ENCODE measurements at places on chromosomes 7 and 10. TPM values are rescaled to one million over a fixed set of nuclear protein-coding genes. Genes with fewer than 3 reads are reported as not detected.

DNA sequence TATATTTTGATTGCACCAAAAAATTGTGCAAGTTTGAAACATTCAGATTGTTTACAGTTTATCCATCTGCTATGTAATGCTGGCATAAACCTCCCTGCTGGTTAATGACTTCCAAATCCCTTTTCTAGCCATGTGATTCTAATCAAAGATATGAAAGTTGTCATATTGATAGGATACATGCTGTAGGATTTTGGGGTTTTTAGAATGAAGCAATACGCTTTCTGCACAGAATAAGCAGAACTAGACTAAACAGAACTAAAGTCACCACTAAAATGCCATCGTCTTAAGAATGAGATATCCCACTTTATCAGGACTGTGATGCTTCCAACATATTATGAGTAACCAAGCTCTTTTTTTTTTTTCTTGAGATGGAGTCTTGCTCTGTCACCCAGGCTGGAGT lies 856 bp downstream of the SSMEM1 start:
- peaks cover 4% of the 10 kb centered on the region for H3K36me3 ChIP-seq
- no peak overlapping the region for H3K4me3 ChIP-seq
- no peak overlapping the region for H3K27ac ChIP-seq
- no peaks in the 10 kb centered on the region for H3K27me3 ChIP-seq

DNA sequence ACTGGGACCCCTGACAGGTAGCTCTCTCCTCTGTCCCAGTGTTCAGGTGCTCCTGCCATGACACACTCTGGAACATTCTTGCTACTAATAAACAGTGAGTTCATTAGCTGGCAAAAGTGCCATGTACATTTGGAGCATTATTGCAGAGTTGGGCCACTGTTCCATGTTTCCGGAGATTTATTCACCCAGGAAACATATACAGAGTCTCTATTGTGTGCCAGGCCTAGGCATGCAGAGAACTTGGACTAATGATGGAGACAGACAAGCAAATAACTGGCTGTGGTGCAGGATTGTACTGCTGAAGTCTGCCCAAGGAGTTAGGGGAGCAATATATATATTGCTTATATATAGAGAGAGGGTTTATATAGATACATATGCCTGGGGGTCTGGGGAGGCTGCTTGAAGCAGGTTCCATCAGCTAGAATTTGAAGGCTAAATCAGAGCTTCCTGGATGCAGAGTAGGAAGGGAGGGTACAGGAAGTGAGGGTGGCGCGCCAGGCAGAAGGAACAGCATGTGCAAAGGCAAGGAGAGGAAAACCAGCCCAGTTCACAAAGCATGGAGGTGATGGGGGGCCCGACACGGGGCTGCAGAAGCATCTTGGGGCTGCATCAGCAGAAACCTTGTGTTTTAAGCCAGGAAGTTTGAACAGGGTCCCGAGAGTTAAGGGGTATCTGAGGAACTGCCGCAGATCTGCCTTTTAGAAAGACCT lies 22.7 kb upstream of the EEPD1 start:
- no peak overlapping the region for H3K27ac ChIP-seq
- no peaks in the 10 kb centered on the region for H3K36me3 ChIP-seq
- H3K27me3 ChIP-seq, result no peaks in the 10 kb centered on the region
- no peaks in the 10 kb centered on the region for H3K4me1 ChIP-seq

GRCh38 chr10:11324761-11325321 lies 286.6 kb downstream of the USP6NL start:
- DNase-seq, result no peak
- H3K27me3 ChIP-seq, result no peaks in the 10 kb centered on the region
- H3K36me3 ChIP-seq, result peaks cover 89% of the 10 kb centered on the region
- H3K4me1 ChIP-seq, result no peaks in the 10 kb centered on the region

GRCh38 chr7:151508991-151509390 lies 10.7 kb downstream of the RHEB start:
- H3K27ac ChIP-seq, result no peak overlapping the region
- H3K27me3 ChIP-seq, result no peaks in the 10 kb centered on the region
- no peak for DNase-seq

GRCh38 chr7:22087861-22088260 lies 142.2 kb upstream of the CDCA7L start:
- H3K27me3 ChIP-seq, result peaks cover 14% of the 10 kb centered on the region
- no peak overlapping the region for H3K27ac ChIP-seq
- DNase-seq, result no peak

DNA sequence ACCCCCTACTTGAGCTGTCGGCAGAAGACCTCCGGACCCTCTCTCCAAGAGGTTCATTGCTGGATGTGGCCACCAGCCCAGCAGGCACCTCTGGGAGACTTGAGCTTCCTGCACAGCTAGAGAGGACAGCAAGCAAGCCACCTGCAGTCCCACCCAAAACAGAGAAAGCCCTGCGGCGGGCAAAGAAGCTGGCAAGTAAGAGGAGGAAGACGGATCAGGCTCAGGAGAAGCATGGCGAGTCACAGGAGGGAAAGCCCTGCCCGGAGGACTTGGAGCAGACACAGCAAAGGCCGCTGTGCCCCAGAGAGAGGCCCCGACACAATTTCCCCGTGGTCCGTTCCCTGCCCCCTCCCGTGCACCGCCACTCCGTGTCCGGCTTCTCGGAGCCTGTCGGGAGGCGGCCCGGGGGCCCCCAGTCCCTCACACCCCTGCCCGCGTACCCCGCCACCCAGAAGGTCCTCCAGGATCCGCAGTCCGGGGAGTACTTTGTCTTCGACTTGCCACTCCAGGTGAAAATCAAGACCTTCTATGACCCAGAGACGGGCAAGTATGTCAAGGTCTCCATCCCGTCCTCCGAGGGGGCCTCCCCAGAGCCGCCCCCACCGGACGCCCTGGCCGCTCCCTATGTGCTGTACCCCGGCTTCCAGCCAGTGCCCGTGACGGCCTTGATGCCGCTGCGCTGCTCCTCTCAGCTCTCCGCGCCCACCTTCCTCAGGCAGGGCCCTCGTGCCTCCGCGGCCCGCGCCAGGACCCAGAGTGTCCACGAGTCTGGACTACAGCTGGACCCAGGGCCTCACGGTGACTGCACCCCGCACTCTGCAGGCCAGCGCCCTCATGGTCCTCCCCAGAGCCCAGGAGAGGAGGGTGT lies 27.2 kb downstream of the C10orf71 start:
- no peak overlapping the region for H3K4me3 ChIP-seq
- H3K36me3 ChIP-seq, result no peaks in the 10 kb centered on the region
- H3K27me3 ChIP-seq, result no peaks in the 10 kb centered on the region
- no peak overlapping the region for H3K27ac ChIP-seq
- DNase-seq, result no peak

SPDYE2B gene
- not detected for total RNA-seq

SLC18A3 gene
- not detected for total RNA-seq

Data from endodermal cell (in vitro differentiated cells).